ENCODE measurements at places on chromosomes 5 and 9.

GRCh38 chr9:99822109-99822805, 572 bp downstream of the NR4A3 start:
- peak; percentile 51 for DNase-seq

GRCh38 chr5:107359916-107360234, 310.9 kb downstream of the EFNA5 start:
- no peak for DNase-seq

DNA sequence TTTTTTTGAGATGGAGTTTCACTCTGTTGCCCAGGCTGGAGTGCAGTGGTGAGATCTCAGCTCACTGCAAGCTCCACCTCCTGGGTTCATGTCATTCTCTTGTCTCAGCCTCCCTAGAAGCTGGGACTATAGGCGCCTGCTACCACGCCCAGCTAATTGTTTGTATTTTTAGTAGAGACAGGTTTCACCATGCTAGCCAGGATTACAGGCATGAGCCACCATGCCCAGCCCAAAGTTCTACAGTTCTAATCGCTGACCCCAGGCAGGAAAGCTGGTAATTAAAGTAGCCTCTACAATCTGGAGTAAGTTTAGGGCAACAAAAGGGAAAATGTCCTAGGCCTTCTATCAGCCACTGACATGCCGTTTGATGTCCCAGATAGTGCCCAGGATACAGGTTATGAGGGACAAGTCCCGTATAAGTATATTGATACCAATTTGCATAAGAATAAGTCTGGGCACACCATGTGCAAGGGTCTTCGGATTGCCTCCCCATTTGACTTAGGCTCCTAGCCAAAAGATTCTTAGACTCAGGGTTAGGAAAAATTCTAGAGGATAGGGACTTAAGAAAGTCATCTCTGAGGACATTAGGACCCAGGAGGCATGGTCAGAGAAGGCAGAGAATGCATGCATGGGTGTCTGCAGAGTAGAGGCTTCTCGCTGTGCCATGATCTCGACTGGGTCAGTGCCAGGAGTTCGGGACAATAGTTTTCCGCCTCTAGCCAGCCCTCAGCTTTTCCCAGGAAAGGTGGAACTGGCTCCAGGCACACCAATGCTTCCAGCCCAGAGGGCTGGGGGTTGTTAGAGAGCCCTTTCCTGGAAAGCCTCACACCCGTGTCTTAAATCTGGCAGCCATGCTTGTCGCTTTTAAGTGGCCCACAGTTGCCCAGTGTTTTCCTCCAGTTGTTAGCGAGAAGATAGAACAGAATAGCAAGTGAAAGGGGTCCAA, 1111.1 kb downstream of the TAF11L14 start:
- DNase-seq: no peak

- DNase-seq: no peak
Observed at GRCh38 chr9:111851553-111851952, 45.1 kb upstream of the UGCG start.

- no peak for DNase-seq
Observed at GRCh38 chr5:127634007-127634406, 14.9 kb upstream of the CTXN3 start.
